Neural crest cell (in vitro differentiated cells): ENCODE measurements at places on chromosomes 12 and 14. TPM values are rescaled to one million over a fixed set of nuclear protein-coding genes. Genes with fewer than 3 reads are reported as not detected.

GRCh38 chr12:39780411-39780912, 160.9 kb upstream of the ABCD2 start:
- DNase-seq, result no peak

GRCh38 chr12:56537546-56537945, 15.9 kb downstream of the RBMS2 start:
- DNase-seq, result no peak

PRICKLE1 gene
- 9.3 and 9.4 TPM in 2 replicates for total RNA-seq

DNA sequence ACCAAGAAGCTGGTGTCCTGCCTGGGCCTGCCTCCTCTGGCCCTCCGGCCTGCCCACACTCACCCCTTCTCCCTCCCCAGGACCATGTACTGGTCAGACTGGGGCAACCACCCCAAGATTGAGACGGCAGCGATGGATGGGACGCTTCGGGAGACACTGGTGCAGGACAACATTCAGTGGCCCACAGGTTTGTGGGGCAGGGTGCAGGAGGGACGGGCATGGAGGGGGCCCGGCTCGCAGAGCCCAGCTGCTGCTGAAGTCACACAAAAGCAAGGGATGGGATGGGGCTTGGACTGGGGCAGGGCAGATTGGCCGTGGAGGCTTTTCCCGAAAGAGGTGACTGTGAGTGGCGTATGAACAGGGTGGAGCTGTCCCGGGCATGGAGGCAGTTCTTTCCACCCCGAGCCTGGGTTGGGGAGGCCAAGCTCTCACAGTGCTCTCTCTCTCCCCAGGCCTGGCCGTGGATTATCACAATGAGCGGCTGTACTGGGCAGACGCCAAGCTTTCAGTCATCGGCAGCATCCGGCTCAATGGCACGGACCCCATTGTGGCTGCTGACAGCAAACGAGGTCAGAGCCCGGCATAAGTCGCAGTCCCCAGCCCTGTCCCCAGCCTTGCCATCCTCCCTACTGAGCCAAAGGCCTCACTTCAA, 7.8 kb upstream of the NXPH4 start:
- no peak for DNase-seq

SLCO1B1 gene
- 0.21 TPM in 1 of 2 replicates, not detected in the other for total RNA-seq
